ENCODE measurements at places on chromosomes 12 and 14.

DNA sequence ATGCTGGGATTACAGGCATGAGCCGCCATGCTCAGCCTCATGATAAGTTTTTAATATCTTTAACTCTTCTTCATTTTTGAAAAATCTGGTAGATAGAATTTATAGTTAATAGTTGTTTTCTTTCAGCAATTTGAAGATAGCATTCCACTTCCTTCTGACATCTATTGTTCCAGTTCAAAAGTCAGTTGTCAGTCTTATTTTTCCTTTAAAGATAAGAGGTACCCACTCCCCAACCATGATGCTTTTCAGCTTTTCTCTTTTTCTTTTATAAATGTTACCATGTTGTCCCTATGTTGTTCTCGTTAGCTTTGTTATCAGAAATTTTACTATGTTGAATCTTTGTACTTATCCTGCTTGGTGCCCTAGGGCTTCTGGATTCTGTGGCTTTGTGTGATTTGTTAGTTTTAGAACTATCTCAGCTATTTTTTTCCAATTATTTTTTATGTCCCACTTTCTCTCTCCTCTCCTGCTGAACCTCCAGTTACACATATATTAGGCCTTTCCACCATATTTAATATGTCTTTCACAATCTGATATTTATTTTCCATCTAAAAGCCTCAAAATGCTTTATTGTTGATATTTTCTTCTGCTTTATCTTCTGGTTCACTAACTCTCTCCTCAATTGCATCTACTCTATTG lies 181.6 kb upstream of the FOXN3 start:
- DNase-seq = no peak

DNA sequence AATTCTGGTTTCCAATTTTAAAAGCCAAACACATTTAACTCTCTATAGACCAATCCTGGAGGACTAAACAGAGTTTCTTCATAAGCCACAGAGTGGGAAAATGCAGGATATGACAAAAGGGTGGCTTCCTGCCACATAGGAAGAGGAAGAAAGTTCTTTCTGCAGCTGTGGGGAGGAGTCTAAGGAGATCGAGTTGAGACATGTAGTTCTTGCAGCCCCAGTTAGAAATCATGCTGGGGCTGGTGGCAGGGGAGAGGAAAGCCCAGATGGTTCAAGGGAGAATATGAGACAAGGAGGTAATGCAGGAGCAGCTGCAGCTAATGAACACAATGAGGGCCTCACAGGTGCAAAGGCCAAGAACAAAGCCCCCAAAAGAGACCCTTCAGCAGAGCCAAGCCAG lies 85.0 kb upstream of the ARID2 start:
- DNase-seq = no peak

GRCh38 chr14:101717663-101718490 lies 43.6 kb upstream of the PPP2R5C start:
- no peak for DNase-seq

GRCh38 chr12:55698965-55699364 lies 8.7 kb downstream of the ITGA7 start:
- DNase-seq = no peak

GRCh38 chr14:68703093-68703492 lies 89.8 kb downstream of the ZFP36L1 start:
- peak; percentile 27 for DNase-seq

DNA sequence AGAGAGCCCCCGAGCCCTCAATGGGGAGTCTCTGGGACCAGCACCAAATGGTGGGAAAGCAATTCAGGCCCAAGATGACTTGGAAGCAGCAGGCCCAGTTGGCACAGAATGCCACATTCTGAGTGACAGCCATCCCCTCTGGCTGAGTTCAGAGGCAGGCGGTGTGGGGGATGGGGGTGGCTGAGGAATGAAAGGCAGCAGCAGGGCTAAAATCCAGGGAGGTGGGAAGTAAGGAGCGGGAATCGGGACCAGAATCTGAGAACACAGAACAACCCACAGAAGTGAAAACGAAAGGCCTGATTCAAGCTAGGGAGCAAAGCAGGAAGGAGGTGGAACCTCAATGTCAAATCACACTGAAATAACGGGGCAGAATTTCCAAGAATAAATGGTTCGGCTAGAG lies 171.2 kb downstream of the CALM1 start:
- DNase-seq = no peak

DNA sequence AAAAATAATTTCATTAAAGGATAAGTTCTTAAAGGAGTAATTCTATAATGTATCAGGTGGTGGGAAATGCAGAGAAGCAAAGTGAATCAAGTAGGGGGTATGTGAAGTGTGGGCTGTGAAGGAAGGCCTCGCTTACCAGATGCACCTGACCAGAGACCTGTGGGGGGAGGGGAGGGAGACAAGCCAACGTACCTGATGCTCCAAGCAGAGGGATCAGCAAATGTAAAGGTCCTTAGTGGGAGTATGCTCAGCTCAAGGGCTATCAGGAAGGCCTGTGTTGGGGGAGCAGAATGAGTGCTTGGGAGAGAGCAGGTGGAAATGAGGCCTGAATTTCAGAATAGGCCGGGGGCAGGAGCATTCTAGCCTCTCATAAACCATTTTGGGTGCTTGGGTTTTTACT lies 57.1 kb downstream of the ANO4 start:
- no peak for DNase-seq

- peak; percentile 63 for DNase-seq
Measured at GRCh38 chr12:53047221-53048032, 2.4 kb upstream of the TNS2 start.

DNA sequence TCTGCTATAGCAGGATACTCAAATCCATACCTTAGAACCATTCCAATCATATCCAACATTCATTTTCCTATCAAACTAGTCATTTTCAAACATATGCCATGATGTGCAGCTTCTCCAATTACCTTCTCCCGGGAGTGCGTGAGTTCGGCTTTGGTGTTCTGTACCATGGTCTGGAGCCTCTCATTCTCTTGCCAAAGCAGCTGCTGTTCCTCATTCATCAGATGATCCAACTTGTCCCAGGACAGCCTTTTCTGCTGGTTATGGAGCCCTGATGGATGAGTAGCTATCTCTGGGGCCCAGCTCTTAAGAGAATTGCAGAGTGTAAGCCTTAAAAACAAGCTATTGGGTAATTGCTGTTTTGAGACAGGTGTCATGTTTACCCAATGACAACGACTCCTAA lies 71.1 kb upstream of the SAV1 start:
- no peak for DNase-seq

DNA sequence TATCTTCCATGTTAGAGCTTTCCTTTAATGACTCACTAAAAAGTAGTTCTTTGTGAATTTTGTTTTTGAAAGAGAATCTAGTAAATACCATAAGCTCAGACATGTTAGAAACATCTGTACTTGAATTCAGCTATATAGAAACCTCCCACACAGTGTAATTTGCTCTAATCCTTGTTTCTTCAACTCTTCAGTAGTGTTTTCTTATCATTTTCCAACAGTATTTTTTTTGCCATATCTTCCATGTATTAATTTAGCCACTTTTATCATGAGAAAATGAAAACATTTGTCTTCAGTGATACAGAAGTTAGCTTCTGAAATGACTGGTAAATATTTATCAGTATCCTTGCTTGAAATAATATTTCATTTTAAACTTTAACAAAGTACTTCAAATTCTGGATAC lies 73.6 kb downstream of the ARID2 start:
- DNase-seq = no peak

DNA sequence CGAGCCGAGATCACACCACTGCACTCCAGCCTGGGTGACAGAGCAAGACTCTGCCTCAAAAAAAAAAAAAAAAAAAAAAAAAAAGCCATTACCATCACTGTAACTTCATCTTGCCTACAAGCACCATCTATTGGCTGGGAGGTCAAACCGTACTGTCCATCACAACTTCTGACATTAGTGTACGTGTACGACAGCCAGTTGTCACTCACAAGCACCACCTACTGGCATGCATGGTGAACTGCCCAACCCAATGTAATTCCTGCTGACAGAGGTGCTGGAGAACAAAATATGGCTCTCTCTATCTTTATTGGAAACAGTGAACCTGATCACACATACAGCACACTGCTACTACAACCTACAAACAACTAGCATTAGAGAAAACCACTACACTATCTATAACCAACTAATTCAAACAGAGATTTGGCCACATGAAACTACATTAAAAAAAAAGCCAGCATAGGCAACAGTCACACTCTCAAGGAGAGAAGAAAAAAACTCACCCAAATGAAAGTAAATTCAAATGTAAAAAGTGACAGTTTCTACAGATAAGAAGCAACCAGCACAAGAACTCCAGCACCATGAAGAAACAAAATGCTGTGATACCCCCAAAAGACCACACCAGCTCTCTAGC lies 82.3 kb downstream of the PUS7L start:
- DNase-seq = no peak

DNA sequence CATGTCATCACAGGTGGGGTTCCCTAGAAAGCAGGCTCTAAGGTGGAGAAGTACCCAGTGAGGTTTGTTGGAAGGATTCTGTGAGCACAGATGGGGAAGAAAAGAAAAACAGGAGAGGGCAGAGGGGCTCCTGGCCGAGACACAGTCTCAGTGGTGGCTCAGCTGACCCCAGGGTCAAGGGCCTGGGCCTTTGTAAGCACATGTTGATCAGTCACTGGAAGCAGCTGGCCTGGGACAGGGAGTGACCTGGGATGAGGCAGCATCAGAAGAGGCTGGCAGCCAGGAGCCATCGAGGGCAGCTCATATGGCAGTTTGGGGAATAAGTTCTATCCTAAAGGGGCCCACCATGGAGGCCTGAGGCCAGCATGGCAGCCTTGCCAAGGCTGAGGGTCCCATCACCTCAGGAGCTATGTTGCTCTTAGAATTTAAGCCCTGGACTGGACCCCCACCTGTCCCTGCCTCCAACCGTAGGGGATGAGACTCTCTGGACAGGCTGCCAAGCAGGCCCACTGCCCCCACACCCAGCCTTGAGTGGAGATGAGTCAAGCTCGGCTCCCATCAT lies 6.3 kb upstream of the TMEM179 start:
- DNase-seq = no peak
